ENCODE measurements at places on chromosomes 12 and 14.

- DNase-seq: peak; percentile 15
These were observed 56.7 kb downstream of the PLEKHG3 start for GRCh38 chr14:64760916-64761315.

GRCh38 chr12:56221232-56221756 lies 428 bp downstream of the RNF41 start:
- peak; percentile 81 for DNase-seq

GRCh38 chr12:126784328-126784921 lies 1482.5 kb upstream of the TMEM132C start:
- DNase-seq: peak; percentile 56

GRCh38 chr12:112342587-112342986 lies 39.6 kb downstream of the HECTD4 start:
- DNase-seq: no peak

- DNase-seq: no peak
These were observed 3.7 kb upstream of the PRDM4 start for GRCh38 chr12:107764626-107765025.

DNA sequence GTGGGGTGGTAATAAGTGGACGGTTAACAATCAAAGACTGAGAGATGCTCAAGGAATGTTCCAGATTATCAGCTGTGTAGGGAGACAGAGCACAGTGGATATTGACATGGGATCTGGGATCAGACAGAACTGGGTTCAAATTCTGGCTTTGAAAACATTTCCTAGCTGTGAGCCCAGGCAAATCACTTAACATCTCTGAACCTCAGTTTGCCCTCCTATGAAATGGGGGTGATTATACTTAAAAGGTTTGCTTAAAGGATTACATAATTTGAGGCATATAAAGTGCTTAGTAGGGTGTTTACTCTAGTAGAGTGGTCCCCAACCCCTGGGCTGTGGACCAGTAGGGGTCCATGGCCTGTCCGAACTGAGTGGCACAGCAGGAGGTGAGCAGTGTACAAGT lies 260.0 kb upstream of the CRY1 start:
- no peak for DNase-seq

DNA sequence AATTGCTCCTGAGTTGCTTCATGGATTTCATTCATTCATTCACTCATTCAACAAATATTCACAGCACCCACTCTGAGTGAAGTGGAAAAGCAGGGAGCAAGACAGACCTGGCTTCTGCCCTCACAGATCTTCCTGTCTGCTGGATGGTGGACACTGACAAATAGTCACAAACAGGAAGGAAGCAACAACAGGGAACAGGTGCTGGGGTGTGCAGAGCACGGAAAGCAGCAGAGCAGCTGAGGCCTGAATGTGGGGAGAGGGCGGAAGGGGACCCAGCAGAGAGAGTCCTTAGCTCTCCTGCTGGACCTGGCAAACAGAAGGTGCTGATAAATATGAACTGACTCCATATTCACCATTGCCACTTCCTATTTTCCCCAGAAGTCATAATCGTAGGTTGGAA lies 54.4 kb downstream of the SETD3 start:
- no peak for DNase-seq

- peak; percentile 38 for DNase-seq
These were observed 796.4 kb downstream of the AACS start for GRCh38 chr12:125861299-125862281.

DNA sequence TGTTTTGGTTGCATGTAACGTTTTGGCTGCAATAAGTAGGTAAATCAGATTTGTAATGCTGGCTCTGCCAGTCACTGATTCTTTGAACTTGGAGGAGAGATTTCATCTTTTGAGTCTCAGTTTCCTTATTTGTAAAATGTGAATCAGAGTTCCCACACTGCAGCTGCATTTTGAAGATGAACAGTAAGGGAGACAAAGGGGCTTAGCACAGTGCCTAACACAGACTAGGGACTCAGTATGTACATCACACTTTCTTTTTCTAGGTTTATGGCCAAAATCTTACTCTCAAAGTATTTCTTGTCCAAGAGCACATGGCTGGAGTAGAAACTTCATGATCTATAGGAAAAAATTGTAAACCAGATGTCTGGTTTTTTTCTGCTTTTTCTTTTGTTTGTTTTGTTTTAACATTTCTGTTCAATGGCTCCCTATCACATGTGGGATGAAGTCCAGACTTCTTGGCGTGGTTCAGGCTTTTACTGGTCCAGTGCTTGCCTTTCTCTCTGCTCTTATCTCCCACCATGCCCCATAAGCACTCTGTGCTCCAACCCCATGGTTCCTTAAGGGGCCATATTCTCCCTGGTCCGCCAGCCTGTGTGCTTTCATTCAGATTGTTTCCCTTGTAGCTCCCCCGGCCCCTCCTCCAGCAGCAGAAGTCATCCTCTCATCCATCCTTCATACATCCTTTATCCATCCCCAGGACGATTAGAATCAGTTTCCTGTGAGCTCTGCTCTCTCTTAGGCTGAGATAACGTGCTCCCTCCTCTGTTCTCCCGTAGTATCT lies 58.0 kb downstream of the SYNE2 start:
- DNase-seq: no peak

- DNase-seq: peak; percentile 65
These were observed 43.1 kb upstream of the LTA4H start for GRCh38 chr12:96078231-96079135.

- DNase-seq: no peak
These were observed 5.1 kb upstream of the RFC5 start for GRCh38 chr12:118011377-118011776.

- DNase-seq: peak; percentile 25
These were observed 39.9 kb downstream of the DNAI7 start for GRCh38 chr12:25155022-25155576.

DNA sequence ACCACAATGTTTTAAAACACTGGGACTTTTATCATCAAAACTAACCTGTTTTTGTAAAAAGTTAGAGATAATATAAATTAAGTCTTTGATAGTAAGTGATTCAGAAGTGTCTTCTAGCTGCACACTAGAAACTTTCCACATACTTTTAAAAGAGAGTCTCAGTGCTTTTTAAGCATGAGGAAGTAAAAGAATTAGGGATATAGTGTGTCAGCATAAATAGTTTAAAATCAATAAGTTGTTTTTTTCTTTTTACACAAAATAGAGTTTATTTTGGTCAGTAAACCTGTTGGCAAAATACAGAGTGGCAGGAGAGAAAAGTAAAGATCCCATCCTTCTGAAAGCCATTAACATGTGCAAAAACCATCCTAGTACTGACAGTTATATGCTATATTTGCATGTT lies 1.7 kb downstream of the DNM1L start:
- DNase-seq: no peak

DNA sequence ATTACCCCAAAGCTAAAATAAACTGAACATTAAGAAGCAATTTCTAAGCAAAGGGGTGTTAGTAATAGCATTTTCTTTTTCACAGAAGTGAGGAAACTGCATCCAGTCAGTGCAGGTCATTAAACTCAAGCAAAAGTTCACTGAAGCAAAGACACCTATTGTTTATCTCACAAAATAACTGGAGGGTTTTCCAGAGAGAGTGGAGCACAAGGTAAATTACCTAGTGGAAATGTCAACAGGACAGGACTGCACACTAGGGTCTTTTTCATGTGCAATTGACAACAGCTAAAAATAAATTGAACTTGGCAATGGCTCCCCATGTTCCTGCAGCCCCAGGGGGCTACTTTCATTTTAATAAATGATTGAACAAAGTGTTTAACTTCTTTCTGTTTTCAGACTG lies 742.0 kb downstream of the GALC start:
- DNase-seq: no peak

DNA sequence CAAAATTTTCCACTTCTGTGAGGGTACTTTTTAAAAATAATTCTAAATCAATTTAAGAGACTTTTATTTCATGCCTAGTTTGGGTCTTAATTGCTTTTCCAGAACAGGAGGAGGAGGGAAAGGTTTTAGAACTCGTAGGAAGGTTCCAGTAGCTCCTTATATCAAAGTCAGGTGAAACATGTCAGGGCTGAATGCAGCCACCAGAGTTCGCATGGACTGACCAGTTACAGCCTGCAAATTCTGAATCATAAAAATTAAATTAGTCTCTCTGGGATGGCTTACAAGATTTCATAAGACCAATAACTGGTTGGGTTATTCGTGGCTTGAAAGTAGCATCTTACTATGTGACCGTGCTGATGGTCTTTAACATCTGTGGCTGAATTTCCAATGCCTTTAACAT lies 397 bp downstream of the BDKRB1 start:
- DNase-seq: no peak

DNA sequence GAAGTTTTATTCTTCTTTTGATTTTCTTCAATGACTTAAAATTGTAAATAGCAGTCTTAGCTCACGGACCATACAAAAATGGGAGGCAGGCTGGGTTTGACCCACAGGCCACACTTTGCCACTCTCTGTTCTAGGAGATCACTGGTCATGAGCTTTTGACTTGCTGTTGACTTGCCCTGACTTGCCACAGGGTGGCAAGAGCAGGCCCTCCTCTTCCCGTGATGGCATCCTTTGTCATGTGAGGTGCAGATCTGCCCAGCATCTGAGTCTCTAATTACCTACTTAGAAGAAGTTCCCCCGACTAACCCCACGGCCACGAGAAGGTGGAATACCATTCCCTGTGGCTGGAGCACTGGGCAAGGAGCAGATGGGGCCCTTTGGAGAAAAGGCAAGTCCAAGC lies 81.0 kb upstream of the SCAF11 start:
- no peak for DNase-seq

DNA sequence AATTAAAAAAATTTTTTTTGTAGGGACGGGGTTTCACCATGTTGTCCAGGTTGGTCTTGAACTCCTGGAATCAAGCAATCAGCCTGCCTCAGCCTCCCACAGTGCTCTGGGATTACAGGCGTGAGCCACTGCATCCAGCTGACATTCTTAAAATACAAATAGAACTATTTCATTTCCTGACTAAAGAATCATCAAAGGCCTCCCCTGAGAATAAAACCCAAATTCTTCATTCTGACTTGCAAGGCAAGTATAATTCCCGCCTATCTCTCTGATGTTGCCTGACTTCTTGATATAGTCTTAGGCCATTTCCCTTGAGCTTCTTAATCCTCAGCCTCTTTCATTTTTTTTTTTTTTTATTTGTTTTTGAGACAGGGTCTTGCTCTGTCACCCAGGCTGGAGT lies 4.4 kb upstream of the BICD1 start:
- DNase-seq: no peak

DNA sequence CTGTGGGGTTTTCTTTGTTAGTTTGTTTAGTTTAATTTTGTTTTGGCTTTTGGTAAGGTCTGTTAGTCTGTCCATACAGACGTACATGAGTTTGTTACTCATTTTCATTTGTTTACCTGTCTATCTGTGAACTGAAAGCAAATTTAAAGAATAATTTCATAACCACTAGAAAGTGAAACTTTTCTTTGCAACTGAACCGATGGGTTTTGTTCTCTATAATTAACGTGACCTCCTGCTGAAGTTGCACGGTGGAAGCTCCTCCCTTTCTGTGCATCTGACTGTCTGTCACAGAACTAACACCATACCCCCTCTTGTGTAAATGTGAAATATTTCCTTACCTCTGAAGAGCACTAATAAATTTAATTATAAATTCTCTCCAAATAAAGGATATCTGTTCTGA lies 595.5 kb downstream of the GALC start:
- no peak for DNase-seq

GRCh38 chr14:103935102-103935501 lies 6.8 kb downstream of the TDRD9 start:
- DNase-seq: no peak
